ENCODE measurements at places on chromosomes 16 and 17.

DNA sequence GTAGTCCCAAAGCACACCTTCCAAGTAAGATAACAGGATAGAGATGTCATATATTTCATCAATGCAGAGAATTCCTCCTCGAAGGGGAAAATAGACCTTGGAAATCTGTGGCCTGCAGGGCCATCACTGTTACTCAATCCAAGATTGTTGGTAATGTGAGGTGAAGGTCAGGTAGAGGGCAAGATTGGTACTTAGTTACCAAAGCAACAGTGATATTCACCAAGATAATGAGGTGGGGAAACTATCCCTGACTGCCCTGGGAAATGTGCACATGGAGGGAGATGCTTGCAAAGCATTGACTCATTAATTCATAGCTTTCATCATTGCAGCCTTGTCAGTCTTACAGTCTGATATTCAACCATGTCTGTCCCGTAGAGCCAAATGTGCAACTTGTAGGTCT lies 234.1 kb upstream of the MON1B start:
- no peak for DNase-seq

DNA sequence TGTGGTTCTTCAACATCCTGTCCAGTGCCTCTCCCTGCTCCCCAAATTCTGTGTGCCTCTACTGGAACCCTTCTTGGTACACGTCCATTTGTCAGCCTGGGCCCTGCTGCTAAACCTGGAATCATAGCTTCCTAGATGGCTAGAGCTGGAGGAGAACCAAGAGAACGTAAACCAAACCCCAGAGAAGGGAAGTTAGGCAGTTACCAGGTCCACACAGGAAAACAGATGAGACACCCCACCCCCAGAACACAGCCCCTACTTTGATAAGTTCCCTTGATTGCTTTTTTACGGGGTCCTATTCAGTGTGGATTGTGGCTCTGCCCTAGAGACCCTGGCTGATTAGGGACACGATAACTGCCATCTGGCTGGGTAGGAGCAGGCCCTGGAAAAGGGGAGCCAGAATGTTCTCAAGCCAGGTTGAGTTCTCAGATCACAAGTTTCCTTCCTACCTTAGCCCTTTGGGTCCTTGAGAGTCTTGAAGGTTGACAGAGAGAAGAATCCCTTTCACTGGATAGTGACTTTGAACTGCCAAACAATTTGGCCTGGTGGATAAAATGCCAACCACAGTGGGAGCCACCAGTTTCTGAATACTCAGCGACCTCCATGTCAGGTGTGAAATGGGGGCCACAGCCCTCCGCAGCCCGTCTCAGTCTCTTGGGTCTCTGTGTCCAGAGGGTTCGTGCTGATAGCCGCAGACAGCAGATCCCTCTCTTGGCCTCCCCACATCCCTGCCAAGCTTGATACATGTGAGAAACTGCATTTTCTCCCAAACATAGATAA lies 7.9 kb downstream of the TBX4 start:
- no peak for DNase-seq

DNA sequence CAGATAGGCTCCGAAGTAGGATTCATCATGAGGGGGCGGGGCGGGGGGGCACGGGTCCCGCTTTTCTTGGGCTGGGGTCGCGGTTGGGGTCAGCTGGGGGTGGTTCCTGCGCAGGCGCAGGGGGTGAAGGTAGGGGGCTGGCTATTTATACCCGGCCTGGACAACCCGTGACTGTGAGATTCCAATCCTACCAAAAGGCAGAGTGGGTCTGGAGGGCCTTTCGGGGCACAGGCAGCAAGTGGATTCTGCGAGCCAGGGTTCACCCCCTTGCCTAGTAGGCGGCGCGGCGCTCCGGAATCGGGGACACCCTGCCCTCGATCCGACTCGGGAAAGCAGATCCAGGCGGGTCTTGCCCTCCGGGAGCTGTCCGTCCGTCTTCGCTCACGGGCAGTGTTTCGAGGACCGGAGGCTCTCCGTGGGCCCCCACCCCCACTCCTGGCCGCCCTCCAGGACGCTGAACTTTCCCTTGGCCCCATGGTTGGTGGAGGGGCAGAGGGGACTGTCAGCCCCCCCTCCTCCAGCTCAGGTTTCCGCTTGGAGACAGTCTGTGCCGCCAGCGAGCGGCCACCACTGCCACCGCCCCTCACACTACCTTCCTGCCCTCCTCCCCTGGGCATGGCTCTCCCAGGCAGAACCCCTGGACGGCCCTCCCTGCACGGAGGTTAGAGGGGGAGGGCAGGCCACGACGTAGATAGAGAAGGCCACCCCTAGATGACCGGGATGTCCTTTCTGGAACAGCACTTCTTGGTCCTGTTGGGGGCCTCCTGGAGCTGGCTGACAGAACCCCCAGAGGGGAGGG lies 634 bp downstream of the SLC2A4 start:
- DNase-seq: no peak

GRCh38 chr16:64455275-64455674 lies 666.6 kb downstream of the CDH11 start:
- no peak for DNase-seq

GRCh38 chr17:28169621-28170349 lies 127.3 kb downstream of the NLK start:
- no peak for DNase-seq

DNA sequence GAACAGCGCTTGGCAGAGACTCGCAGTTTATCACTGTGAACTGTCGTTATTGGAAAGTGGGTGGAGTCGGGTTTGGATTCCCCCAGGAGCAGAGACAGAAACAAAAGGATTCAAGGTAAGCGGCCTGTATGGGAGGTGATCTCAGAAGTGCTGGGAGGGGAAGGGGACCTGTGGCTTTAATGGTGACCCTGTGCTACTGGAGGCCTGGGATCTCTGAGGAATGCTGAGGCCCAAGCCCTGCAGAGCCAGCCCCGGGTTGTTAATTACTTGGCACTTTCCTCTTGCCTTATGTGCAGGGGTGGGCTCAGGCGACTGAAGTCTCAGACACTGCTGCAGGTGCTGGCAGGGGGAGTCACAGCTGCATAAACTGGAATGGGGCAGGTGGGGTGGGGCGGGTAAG lies 27.4 kb downstream of the IRF8 start:
- no peak for DNase-seq

GRCh38 chr17:75820094-75821080 lies 23.8 kb downstream of the UNC13D start:
- DNase-seq: no peak

- DNase-seq: no peak
These were observed 4.4 kb upstream of the FBF1 start for GRCh38 chr17:75945211-75945610.

- no peak for DNase-seq
These were observed 558 bp downstream of the PEX12 start for GRCh38 chr17:35577830-35578196.

DNA sequence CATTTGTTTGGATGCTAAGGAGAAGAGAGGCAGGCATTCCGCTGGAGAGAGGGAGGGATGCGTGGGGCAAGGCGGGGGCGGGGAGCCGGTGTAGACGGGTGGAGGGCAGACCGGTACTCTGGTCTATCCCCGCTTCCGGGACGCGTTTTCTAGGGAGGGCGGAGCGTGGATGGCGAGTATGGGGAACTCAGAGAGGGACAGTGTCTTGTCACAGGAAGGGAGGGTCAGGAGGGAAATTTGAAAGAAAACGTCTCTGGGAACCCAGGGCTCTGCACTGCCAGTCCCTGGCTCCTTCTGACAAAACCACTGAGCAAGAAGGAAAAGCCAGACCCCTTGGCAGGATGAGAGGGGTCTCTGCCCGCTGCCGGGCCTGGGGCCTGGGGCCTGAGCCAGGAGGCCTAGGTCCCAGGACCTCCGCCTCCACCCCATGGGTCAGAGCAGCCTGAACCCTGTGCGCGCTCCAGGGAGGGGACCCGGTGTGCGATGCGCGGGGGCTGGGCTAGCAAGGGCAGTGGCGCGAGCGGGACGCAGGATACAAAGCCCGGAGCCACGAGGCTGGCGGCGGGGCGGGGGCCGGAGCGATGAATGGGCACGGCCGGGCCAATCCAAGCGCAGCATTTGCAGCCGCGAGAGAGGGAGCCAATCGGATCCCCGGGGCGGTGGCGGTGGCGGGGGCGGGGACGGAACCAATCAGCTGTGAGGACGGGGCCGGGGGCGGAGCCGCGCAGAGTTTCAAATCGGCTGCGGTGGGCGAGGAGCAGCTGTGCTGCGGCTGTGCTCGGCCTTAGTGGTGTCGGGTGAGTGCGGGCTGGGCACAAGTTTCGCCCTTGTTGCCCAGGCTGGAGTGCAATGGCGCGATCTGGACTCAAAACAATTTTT lies at the start of gene PIMREG:
TSS of gene PIMREG (plus strand) at position 764 of the 879 bp plus-strand sequence. CDS start 656 bp downstream, outside the sequence.
- DNase-seq: peak; percentile 90
